ENCODE measurements at places on chromosomes 7 and 10. TPM values are rescaled to one million over a fixed set of nuclear protein-coding genes. Genes with fewer than 3 reads are reported as not detected.

The TSPAN33 gene
- total RNA-seq: 6.4 TPM

The SHTN1 gene
- total RNA-seq: 26.1 TPM

The ASZ1 gene
- not detected for total RNA-seq

The CPA2 gene
- total RNA-seq: 0.15 TPM

The SAMD9L gene
- total RNA-seq: 0.72 TPM

The IKZF1 gene
- not detected for total RNA-seq

The ZNF804B gene
- not detected for total RNA-seq

The MALRD1 gene
- not detected for total RNA-seq

The MPP7 gene
- 0.23 TPM for total RNA-seq

The IL15RA gene
- 4.5 TPM for total RNA-seq

The GSTK1 gene
- 116 TPM for total RNA-seq

The AP4M1 gene
- total RNA-seq: 15.2 TPM

The KCNIP2 gene
- 0.66 TPM for total RNA-seq

The HYAL4 gene
- not detected for total RNA-seq

The UCN3 gene
- total RNA-seq: not detected

The EPO gene
- not detected for total RNA-seq

The CLDN4 gene
- 4.2 TPM for total RNA-seq

The COL17A1 gene
- 2.1 TPM for total RNA-seq

The RASA4B gene
- 2.1 TPM for total RNA-seq

The WASL gene
- total RNA-seq: 23.6 TPM

The ADGRA1 gene
- total RNA-seq: not detected

The MACC1 gene
- not detected for total RNA-seq

The JCAD gene
- 8.7 TPM for total RNA-seq

The WDFY4 gene
- total RNA-seq: not detected

The ANKRD30A gene
- 0.88 TPM for total RNA-seq

The PDZD7 gene
- 0.63 TPM for total RNA-seq

The ATP5MK gene
- total RNA-seq: 478 TPM

The TAS2R3 gene
- total RNA-seq: not detected

The ABCB4 gene
- not detected for total RNA-seq

The MUC3A gene
- 17.6 TPM for total RNA-seq

The AGMO gene
- total RNA-seq: 0.72 TPM

The FAM25G gene
- total RNA-seq: 1.1 TPM

The NKX1-2 gene
- total RNA-seq: 0.05 TPM

The DLX5 gene
- not detected for total RNA-seq

The HOXA2 gene
- total RNA-seq: 0.99 TPM

The FZD8 gene
- 8.7 TPM for total RNA-seq

The PDZD8 gene
- total RNA-seq: 19.1 TPM

The CYP26C1 gene
- not detected for total RNA-seq

The RBP3 gene
- not detected for total RNA-seq

The WEE2 gene
- not detected for total RNA-seq

The NRF1 gene
- total RNA-seq: 11.5 TPM

The LRWD1 gene
- 32.9 TPM for total RNA-seq

The BAIAP2L1 gene
- 55.5 TPM for total RNA-seq

The FOXI2 gene
- total RNA-seq: not detected

The FAM204A gene
- 77.2 TPM for total RNA-seq

Measured in A549 treated with RU486 at 1 μM for 4 hours (cell line).